ENCODE measurements at places on chromosomes 1 and 21. TPM values are rescaled to one million over a fixed set of nuclear protein-coding genes. Genes with fewer than 3 reads are reported as not detected.

DNA sequence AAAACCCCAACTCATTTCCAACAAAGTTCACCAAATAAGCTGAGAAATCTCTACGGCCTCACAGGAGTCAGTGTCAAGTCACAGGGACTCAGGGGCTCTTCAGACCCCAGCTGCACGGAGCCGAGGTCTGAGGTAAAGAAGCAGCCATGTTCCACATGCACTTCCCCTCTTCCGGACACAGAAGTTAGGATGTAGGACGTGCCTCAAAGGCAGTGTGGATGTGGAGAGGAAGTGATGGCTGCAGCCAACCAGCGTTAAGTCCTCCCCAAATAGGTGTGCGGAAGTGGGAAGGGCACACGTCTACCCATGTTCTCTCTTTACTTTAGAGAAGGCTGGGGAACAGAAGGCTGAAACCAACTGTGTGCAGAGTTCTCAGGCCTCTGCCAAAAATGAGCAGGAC is 14.6 kb upstream of the NCF2 start:
- no peak for DNase-seq

- DNase-seq = no peak
These were observed 24.9 kb upstream of the CTPS1 start for GRCh38 chr1:40954626-40955025.

DNA sequence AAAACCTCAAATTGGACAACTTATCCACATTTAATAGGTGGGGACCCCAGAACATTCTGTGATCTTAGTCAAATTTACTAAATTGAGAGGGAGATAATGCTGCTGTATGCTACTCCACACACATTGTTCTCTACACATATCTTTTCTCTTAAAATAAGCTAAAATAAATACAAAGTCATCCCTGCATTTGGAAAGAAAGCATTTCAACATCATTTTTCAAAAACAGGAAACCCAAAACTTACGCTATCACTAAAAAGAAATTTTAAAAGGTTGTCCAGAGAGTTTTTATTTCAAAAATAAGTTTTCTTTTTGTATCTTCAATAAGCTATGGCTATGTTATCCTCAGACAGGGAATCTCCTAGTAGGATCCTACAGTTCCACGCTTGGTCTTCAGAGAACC is 19.5 kb upstream of the OR6N2 start:
- no peak for DNase-seq

- no peak for DNase-seq
These were observed 9.5 kb upstream of the KCNA2 start for GRCh38 chr1:110615548-110616130.

- no peak for DNase-seq
These were observed 125.7 kb downstream of the FMN2 start for GRCh38 chr1:240217403-240217802.

- DNase-seq = no peak
These were observed 138.4 kb upstream of the ZP4 start for GRCh38 chr1:238029126-238029525.

- DNase-seq = no peak
These were observed 4.5 kb upstream of the DDX59 start for GRCh38 chr1:200673952-200674823.

DNA sequence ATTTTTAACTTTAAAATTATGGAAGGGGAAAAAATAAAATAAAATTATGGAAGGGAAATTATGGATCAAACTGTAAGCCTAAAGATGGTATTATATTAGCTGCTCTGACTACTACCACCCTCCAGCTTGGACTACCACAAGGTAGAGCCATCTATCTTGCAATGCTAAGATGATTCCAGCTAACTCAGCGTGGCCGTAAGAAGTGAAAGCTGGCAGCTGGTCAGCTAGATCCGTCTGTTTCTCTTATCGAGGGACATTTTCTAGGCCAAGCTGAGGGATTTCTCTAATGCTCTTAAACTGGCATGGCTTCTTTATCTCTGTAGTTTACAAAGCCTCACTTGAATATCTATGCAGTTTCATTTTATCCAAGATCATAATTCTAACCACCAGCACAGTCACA is 31.5 kb downstream of the LYST start:
- DNase-seq = no peak

The LGR6 gene
- 4.2 TPM for total RNA-seq

The AMPD1 gene
- not detected for total RNA-seq

The CNR2 gene
- not detected for total RNA-seq

Measured in suprapubic skin (tissue), 4 donors.